ENCODE measurements at places on chromosomes 12 and 14. TPM values are rescaled to one million over a fixed set of nuclear protein-coding genes. Genes with fewer than 3 reads are reported as not detected.

TGM1 gene
- 4.9 TPM for polyA plus RNA-seq

DNA sequence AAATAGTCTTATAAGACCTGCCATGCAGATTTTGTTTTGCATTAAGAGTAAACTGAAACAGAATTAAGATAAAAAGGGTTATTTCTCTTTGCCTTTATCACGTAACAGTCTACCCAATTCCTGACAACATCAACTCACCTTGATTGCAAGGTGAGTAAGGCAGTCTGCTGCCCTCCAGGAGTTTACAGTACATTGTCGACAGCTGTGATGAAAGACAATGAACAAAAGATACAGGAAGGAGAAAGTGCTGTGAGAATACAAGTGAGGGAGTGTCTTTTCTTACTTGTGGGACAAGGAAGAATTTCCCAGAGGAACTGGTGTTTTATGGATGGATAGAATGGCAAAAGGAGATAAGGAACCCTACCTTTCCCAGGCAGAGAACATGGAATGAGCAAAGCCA, 101.0 kb downstream of the RTN1 start:
- no peak for DNase-seq

GRCh38 chr12:47819896-47820630, at the start of gene HDAC7:
HDAC7 (minus strand) TSS chr12:47819903; CDS start chr12:47819785, 118 bp downstream.
- DNase-seq = no peak

- no peak for DNase-seq
Observed at GRCh38 chr12:43742106-43742505, 16.5 kb downstream of the PUS7L start.

- DNase-seq = no peak
Observed at GRCh38 chr14:53796734-53797133, 159.9 kb downstream of the BMP4 start.

GRCh38 chr14:92573761-92574498, 60.3 kb downstream of the RIN3 start:
- DNase-seq = no peak

DNA sequence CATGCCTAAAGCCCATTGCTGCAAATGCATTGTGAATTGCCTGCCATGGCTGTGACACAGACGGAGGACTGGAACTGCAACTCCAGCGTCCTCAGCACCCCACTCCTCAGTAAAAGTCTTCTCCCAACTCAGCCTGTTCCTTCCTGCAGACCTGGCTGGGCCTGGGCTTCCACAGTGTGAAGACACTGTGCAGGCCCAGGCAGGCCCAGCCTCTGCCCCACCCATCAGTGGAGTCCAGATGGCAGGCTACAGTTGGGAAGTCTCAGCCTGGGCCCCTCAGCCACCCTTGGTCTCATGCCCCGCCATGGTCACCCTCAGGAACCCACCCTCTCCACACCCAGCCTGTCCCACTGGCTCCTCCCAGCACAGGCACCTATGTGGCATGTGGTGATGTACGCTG, 22.0 kb downstream of the VSX2 start:
- no peak for DNase-seq

- DNase-seq = peak; percentile 85
Observed at GRCh38 chr14:73759183-73759713, 45.1 kb upstream of the PNMA1 start.

All from spinal cord (tissue), 10 donors.